ENCODE measurements at places on chromosomes 1 and 21.

DNA sequence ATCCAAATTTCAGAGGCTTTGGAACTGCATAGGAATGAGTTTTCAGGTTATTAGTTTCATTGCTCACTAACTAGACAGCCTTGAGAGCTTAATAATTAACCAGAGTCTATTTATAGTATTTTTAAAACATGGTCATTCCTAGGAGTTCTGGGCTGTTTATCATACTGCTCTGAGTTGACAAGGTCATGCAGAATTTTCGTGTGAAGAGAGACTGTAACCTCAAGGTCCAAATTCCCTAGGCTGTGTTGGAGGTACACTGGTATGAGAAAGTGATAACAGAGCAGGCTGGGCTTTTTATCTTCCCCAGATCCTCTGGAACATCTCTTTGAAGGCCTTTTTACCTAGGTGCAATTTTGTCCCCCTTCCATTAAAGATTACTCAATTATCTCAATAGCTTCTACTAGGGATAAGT is 736.3 kb downstream of the LTN1 start:
- DNase-seq, result no peak

- DNase-seq, result peak; percentile 84
Measured at GRCh38 chr1:22451702-22452480, at the start of gene ZBTB40. Gene ZBTB40 (plus strand): TSS chr1:22451851. CDS start chr1:22489949, 38,098 bp downstream.

DNA sequence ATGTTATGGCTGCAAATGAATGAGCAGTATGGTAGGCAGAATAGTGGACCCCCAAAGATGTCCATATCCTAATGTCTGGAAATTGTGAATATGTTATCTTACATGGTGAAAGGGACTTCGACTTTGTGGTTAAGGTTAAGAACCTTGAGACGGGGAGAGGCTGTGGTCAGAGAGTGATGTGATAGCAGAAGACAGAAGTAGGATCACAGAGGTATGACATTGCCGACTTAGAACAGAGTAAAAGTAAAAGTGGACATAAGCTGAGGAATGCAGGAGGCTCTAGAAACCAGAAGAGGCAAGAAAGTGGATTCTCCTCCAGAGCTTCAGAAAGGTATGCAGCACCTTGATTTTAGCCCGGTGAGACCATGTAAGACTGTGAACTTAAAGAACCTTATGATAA is 74.6 kb downstream of the CTH start:
- no peak for DNase-seq

DNA sequence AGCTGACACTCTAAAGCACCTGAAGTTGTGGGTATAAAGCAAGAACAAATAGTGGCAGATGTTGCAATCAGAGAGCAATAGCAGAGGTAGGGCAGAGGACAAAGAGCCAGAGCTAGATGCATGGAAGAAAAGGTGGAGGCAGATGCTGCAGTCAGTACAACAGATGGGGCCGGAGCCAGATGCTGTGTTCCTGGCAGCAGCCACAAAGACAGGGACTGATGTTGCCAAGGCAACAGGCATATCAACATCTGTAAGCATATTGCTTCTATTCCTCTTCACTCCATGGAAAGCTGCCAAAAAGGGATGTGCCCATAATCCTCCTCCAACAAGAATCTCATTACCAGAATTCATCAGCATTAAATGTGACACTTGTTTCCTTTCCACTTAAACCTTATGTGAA is 108.0 kb downstream of the TNNI3K start:
- DNase-seq, result no peak

GRCh38 chr1:30169269-30169668 is 554.1 kb downstream of the MATN1 start:
- DNase-seq, result no peak

GRCh38 chr1:52659356-52659755 is 26.4 kb downstream of the SHISAL2A start:
- DNase-seq, result no peak

DNA sequence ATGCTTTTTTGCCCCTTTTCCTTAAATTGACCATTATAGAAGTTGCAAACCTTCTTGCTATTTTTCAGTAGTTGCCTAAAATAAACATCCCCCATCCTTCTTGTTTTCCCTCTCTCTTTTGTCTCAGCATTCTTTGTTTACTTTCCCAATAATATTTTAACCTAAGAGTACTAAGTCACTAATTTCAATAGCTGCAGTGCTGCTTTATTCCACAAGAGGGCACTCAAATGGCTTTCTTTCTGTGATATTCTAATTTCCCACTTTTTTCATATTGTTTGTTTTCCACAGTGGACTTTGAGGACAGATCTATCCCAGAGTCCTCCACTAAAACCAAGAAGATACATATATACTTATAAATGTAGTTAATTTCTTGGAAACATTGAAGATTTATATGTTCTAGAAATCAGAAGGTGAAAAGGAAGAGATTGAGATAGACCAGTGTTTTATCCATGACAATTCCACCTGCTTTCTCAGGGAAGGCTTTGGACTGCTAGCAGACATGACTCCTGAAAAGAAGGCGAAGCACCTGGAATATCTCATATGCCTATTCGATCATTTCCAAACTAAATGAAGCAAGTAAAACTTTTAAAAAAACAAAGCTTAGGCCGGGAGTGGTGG is 104.8 kb upstream of the GRIK1 start:
- DNase-seq, result no peak

- DNase-seq, result no peak
Measured at GRCh38 chr1:81547261-81547911, 253.3 kb upstream of the ADGRL2 start.

DNA sequence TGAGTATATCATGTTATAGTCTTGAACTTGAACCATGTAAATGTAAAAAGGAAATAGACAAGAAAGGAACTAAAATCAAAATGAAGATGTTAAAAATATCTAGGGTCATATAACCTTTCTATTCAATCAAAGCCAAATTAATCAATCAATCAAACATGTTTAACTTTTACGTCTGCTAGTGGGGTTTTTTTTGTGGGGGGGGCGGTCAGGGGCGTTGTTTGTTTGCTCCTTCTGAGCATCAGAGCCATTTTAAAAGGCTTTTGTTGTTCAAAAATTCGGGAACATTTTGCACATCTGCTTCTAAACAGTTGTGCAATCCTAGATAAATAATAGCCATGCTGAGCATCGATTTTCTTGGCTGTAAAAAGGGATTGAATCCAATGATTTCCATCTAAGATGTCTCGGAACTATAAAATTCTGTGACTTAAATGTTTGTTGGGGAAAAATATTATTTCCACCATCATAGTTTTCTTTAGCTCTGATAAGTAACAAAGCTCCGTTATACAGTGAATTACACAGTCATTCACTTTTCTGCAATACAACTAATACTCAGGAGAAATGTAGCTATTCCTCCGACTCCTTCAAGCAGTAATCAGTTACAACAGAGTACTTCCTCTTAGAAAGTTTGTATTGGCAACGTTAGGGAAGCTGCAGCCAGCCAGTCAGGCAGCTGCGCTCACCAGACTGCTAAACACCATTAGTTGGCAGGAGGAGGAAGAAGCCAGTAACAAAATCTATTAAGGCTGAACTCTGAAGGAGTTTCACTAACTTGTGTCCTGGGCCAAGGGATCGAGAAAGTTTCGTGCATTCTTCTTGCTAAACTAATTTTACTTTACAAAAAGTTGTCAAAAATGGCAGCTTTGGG is 2.2 kb downstream of the SPATA6 start:
- no peak for DNase-seq

- DNase-seq, result no peak
Measured at GRCh38 chr1:17260738-17261137, 11.8 kb downstream of the PADI3 start.

DNA sequence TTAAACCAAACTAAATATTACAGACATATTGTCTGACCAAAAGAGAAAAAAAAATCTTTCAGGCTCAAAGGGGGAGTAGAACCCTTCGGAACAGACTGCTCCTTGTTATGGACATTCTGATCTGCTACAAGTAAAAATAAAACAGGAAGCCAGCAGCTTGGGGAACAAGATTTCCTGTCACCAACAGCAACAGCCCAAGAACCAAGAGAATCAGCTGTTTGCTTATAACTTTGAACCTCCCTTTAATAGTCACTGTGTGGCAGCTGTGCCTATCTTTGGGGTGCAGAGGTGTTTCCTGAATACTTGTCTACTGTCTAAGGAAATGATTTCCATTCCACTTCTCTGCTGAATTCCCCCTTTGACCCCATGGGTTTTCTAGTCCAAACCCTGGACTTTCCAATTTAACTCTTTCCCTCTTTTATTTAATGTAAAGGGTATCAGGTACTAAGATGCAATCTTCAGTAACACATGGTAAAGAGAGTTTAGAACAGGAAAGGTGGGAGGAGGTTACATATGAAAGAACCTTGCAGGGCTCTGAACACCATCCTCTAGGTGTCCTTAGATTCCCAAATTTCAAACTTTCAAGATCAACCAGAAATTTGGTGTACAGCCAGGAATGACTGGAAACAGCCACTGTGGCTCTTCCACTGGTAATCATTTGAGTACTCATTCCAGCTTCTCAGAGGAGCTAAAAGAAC is 38.6 kb downstream of the GPR3 start:
- no peak for DNase-seq

GRCh38 chr1:233884461-233885151 is 19.9 kb upstream of the SLC35F3 start:
- no peak for DNase-seq

- DNase-seq, result no peak
Measured at GRCh38 chr1:226233806-226234205, 10.3 kb downstream of the MIXL1 start.

GRCh38 chr1:1284221-1285101 is 4.2 kb downstream of the SCNN1D start:
- DNase-seq, result no peak

DNA sequence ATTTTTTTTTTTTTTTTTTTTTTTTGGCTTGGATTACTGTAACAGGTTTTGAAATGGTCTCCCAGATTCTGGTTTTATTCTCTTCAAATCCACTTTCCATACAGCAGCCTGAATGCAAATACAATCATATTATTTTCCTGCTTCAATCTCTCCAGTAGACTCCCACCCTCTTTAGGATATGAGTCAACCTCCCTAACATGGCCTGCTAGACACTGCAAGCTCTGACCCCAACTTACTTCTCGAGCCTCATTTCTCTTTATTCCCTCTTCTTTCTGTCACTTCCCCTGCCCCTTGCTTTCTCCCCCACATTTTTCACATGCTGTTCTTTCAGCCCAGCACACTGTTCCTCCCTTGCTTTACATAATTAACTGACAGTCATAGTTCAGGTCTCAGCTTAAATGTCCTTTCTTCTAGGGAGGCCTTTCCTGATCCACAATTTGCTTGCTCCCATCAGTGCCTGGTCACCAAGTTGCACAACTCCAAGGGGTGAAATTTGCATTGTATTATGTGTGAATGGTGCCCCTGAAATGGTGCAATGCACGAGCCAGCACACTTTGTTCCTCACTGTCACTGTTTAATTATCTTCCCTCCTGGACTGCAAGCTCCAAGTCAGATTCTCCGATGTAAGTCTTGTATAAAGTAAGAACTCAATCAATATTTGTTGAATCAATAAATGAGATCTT is 22.1 kb upstream of the IL19 start:
- DNase-seq, result no peak

- no peak for DNase-seq
Measured at GRCh38 chr1:160581961-160582360, 2.7 kb upstream of the CD84 start.

- no peak for DNase-seq
Measured at GRCh38 chr1:100511058-100511457, 26.9 kb upstream of the GPR88 start.

- DNase-seq, result no peak
Measured at GRCh38 chr1:66624412-66625060, 90.6 kb downstream of the SGIP1 start.

- no peak for DNase-seq
Measured at GRCh38 chr21:15472108-15473040, 257.4 kb upstream of the USP25 start.

- DNase-seq, result peak; percentile 22
Measured at GRCh38 chr1:24643363-24644099, 429 bp downstream of the SRRM1 start.

- DNase-seq, result no peak
Measured at GRCh38 chr1:15886611-15887167, 39.2 kb downstream of the SPEN start.

GRCh38 chr1:24939675-24940193 is 9.7 kb upstream of the RUNX3 start:
- DNase-seq, result no peak

DNA sequence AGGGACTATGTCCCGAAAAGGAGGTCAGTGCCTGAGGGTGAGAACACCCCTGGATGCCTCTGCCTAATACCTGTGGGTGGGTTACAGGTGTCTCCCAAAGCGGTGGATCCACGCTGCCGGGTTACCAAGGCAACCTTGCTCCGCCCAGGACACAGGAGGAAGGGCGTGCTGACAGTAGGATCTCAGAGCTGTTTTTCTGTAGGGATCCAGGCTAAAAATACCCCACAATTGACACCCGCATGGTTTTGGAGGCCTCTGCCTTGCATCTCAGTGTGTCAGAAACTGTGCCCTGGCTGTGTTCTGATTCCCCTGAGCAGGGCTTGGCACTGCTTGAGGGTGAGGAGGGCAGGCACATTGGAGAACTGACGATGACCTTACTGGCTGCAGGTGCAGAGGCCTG is 118.0 kb downstream of the IER5 start:
- DNase-seq, result no peak

DNA sequence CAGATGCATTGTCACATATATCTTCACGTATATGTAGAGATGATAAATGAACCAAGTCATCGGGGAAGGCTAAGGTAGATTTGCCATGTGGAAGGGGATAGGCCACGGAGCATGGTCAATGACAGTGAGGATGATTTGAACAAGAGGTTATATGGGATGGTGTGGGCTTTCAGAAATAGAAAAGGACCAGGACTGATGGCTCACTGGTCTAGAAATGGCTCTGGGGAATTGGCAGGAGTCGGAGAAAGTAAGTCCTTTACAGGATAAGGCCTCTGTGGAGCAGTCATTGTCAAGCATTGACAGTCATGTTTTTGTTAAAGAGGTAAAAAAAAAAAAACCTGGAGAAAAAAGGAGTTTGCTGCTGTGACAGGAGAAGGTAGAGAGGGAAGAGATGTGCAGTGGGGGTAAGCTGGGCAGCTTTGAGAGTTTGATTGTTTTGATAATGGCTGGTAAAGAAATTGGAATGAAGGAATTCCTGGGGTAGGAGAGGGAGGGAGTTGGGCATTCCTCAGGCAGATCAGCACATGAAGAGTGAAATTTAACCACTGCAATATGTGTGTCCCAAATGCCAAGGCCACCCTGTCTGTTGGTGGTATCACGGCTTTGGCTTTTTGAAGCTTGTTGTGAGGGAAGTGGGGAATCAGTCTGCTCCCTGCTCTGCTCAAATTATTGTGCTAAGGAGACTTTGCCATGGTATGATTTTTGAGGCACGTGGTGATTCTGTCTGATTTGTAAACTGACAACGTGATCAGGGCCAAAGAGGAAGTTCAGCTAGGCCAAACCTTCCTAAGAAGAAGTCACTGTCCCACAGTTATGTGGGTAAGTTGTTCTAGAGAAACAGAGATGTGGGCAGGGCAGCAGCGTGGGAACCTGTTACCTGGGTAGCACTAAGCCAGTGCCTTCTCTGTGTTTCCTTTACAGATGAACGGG is 26.0 kb downstream of the MACF1 start:
- DNase-seq, result peak; percentile 28

- no peak for DNase-seq
Measured at GRCh38 chr21:32626621-32627196, 14.5 kb upstream of the CFAP298 start.

DNA sequence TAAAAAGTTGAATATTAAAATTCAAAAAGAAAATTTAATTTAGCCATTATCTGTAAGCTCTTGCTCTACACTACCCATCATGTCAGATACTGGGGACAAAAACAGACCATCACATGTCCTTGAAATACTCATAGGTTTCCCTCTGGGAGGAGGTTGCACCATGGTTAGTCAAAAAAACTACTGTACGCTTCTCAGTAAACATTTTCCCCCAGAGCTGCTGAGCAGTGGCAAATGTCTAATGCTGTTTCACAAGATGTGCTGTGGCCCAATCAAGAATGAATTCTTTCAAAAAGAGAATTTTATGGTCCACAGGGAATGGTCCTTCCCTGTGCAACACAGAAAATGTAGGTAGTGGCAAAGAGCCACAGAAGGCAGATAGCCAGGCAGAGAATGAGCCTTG is 6.1 kb downstream of the SLC25A24 start:
- DNase-seq, result no peak

All from stimulated activated CD8-positive, alpha-beta memory T cell treated with anti-CD3 and anti-CD28 coated beads, Interleukin-4, amount 100 ng/mL, for 1 hour (primary cell).